ENCODE measurements at places on chromosomes 3 and 15.

DNA sequence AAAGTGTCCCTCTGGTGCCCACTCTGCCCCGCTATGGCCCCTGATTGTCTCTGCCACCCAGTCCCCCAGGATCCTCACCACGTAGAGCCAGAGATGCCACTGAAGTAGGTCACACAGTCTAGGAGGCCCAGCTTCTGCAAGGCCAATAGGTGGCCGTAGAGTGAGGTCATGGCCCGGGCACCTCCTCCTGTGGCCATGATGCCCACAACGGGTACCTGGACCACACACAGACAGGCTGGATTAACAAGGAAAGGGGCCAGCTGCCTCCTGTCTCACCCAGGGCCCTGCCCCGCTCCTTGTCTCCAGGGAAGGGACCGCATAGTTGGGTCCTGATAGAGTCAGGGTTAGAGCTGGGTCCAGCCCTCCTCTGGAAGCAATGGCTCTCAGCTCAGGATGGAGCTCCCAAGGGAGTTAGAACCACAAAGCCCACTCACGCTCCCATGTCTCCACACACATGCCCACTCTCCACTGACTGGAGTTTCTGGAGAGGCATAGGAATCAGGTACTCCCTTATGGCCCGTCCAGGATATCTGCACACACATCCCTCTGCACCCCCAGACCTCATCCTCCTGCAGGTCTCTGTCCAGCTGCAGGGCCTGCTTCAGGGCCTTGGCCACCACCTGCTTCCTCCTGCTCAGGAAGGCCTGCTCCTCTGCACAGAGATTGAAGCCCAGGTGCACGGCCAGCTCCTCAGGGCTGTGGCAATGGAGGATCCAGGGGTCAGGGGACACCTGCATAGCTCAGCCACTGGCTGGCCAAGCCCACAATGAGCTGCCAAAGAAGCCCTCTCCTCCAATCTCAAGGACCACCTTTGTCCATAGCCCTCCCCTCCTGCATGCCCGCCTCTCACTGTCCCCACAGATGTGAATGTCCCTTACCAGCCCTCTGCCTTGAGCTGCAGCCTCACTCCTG, 13.2 kb downstream of the PLA2G4D start:
- no peak for DNase-seq

- no peak for DNase-seq
Observed at GRCh38 chr15:50168379-50168778, 13.6 kb upstream of the SLC27A2 start.

GRCh38 chr15:87118435-87118834, 1038.8 kb downstream of the AGBL1 start:
- DNase-seq, result no peak

GRCh38 chr15:100729461-100729860, 127.1 kb downstream of the ASB7 start:
- no peak for DNase-seq

- no peak for DNase-seq
Observed at GRCh38 chr3:38097446-38098375, 39.2 kb downstream of the ACAA1 start.

GRCh38 chr15:68699881-68700454, 120.7 kb downstream of the ANP32A start:
- DNase-seq, result no peak

- DNase-seq, result no peak
Observed at GRCh38 chr3:193210618-193211017, 30.4 kb upstream of the PLAAT1 start.

GRCh38 chr15:81376231-81376630, 2.2 kb upstream of the TMC3 start:
- DNase-seq, result no peak

DNA sequence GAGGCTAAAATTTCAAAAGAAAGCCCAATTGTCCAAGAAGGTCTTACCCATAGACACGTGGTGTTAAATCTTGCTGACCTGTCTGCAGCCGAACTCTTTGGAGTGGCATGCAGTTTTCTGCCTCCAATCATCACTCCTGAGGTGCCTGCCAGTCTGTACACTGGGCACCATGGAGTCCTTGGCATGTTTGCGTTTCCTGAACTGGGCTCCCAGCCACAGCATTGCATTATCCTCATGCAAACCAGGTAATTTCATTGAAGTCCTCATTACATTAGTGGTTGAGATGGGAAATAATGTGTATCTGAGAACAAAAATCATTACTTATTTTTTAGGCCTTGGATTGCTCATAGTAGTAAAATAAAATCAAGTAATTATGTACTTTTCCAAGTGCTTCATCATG, 152.3 kb downstream of the AKAP13 start:
- DNase-seq, result no peak

DNA sequence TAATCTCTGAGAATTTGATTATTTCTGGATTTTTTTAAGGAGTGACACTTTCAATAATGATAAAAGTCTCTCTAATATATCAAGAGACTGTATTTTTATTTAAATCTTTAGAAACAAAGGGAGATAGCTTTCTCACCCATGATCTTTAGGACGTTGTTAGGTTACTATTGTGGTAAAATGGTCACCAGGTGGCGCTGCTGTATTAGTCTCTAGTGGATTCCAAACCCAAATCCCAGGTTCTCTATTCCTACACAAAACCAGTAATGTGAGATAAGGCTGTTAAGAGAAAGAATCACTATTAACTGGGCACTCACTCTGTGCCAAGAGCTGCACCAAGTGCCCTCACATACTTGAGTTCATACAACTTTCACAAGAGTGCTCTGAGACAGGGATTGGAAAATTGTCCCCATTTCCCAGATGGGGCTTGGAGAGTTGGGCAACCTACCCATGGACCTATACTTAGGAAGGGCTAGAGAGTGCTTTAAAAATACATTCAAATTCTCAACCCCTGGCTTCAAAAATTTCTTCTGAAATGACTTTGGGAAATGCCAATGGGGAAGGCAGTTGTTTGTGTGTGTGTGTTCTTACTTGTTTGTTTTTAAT, 593.4 kb upstream of the TGFBR2 start:
- peak; percentile 69 for DNase-seq

GRCh38 chr3:38039101-38039898, at the start of gene DLEC1:
Gene DLEC1, plus strand, starts transcription at chr3:38039208. Its CDS starts 18 bp downstream, at chr3:38039226.
- no peak for DNase-seq

- no peak for DNase-seq
Observed at GRCh38 chr3:10846657-10846975, 30.6 kb downstream of the SLC6A11 start.

- peak; percentile 90 for DNase-seq
Observed at GRCh38 chr3:177338697-177339219, 141.5 kb upstream of the TBL1XR1 start.

GRCh38 chr3:170467007-170467406, 48.3 kb downstream of the CLDN11 start:
- DNase-seq, result no peak

GRCh38 chr3:121992601-121993560, 29.2 kb downstream of the ILDR1 start:
- no peak for DNase-seq

DNA sequence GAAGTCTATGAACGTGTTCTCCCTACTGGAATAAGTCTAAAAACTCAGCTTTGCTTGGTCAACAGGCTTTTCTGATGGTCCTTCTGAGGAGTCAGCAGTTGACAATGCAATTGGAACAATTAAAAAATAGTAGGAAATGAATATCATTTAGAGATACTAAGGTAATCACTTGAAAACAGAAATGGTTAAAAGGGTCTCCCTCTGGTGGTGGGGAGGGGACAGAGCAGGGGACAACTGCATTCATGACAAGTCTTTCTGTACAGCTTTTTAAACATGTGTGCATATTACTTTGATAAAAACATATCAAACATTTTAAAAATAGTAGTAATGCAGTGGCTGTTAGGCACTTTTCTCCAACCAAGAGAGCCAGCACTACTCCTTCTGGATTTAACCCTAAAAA, 119.9 kb upstream of the FHIT start:
- peak; percentile 32 for DNase-seq

GRCh38 chr15:101048176-101048575, 129.0 kb downstream of the LRRK1 start:
- no peak for DNase-seq

DNA sequence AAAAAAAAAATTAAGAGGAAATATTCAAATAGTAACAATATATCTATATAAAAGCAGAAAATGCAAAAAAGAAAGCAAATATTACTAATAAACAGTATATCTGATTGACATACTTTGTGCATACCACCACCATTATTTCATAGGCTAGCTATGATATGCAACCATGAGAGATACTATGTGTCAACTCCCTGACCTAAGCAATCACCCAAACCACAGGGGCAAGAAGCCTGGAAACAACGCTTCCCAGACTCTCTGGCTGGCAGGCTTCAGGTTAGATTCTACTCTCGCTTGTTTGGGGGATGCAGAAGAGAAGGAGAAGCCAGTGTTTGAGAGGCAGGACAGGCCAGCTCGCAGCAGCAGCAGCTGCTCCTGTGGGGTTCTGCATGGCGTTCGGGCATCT, 169.3 kb upstream of the TPM1 start:
- DNase-seq, result no peak

GRCh38 chr15:78440375-78441373, 2.7 kb downstream of the IREB2 start:
- DNase-seq, result no peak

DNA sequence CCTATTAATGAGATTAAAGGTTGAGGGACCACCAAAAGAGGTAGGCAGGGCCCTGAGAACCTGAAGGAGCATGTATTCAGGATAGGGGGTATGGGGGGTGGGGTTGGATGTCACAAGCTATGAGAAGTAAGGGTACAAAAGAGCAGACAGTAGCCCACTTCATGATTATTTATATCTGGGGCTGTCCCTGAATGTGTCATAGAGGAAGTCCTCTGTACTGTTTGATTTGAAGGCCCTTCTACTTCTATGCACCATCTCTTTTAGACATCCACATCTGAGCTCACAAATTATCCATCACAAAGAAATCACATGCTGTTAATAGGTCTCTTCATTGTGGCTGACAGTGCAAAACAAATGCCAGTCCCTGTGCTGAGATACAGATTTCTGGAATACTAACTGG, 68.6 kb downstream of the FHIT start:
- no peak for DNase-seq

GRCh38 chr3:195123281-195123691, 147.7 kb downstream of the XXYLT1 start:
- DNase-seq, result no peak

DNA sequence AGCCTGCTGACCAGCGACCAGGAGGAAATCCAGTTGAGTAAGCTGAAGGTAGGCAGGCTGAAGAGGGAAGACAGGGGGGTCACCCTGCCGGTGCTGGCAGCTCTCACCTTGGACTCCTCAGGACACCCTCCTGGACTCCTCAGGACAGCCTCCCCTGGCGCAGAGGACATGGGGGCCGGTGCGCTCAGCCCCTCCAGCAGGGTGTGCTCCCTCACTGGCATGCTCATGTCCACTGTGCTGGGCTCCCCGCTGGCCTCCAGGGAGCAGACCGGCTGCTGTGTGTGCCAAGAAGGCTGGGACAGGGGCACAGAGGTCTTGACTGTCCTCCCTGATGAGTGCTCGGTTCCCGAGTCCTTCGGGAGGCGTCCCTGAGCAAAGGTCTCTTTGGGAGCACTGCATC, 183.6 kb downstream of the ATP10A start:
- no peak for DNase-seq

DNA sequence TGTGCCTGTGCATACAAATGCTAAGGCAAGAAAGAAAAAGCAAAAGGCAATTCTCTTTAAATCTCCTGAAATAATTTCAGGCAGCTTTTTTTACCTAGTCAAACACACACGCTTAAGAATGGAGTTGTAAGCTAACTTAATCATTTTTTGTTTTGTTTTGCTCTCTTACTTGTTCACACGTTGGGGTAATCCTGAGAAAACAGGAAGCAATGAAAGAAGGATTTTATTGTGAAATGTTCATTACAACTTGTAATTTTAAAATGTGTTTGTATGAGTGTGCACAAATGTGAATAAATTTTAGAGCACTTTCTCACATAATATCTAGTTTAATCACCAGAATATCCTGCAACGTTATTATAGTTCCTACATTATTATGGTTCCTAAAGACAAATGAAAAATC, 263.8 kb downstream of the LPP start:
- DNase-seq, result peak; percentile 27

- no peak for DNase-seq
Observed at GRCh38 chr3:68706096-68706495, 226.3 kb downstream of the TAFA4 start.

DNA sequence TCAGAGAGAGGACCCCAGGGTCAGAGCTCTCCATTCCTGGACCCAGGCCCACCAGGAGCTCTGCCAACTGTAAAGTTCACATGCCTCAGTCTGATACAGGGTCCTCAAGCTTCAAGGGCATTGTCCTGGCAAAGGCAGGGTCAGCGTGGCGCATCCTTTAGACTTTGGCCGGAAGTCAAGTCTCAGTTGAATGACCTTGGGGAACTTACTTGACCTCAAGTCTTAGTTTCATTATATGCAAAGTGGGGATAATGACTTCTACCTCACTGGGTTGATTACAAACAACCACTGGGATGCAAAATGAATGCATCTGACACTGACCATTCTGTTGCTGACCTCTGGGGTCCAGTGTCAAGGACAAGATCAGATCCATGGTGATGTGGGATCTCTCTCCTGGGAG, 70.6 kb upstream of the CTSH start:
- no peak for DNase-seq

DNA sequence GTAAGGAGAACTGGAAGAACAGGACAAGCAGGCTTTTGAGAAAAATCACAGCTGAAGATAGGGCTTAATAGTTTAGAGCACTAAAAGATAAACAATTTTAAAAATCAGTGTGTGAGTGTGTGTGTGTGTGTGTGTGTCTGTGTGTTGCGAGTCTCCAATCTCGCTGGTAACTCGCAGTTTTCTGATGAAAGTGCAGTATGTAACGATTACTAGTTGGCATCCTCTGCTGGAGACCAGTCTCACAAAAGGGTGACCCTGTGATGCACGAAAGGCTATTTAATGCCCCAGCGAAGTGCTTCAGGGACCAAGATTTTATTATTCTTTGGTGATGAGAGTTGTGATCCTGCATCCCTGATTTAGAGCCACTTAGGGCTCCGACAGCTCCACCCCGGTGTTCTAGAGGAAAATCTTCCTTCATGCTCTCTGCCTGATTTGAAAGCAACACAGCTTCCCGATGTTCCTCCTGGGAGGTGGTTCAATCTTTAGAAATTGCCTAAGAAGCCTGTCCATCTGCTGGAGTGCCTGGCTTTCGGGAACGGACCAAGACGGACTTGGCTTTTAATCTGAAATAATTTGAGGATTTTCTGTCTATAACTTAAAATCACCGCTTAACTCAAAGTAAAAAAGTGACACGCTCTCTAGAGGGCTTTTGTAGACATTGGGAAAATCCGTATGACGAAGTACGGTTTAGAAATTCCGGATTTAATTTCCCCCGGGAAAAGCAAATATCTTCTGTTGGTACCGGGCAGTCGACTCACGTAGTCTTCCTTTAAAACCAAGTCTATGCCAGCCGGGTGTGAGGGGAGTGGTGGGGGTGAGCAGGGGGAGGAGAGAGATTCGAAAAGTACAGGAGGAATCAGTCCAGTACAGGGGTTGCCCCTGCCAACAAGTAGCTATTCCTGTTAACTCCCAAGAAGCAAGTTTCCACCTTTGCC, 1.1 kb upstream of the ALCAM start:
- DNase-seq, result no peak

DNA sequence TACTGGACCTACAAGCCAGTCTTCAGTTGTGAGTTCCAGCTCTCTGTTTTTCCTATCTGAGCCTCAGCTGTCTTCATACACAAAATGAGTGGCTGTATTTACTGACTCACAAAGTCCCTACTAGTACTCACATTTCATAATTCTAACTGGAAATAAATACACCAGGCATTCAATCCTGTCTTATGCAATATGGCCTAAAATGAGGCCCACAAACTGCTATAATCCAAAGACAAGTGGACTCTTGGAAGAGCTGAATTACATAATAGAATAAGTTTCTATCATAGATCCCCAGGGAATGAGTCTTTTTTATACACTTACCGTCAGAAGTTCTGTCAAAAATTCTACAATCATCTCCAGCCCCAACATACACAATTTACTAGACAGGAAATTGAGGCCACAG, 211.9 kb downstream of the LRRN1 start:
- no peak for DNase-seq
